ENCODE measurements at places on chromosomes 4 and X.

DNA sequence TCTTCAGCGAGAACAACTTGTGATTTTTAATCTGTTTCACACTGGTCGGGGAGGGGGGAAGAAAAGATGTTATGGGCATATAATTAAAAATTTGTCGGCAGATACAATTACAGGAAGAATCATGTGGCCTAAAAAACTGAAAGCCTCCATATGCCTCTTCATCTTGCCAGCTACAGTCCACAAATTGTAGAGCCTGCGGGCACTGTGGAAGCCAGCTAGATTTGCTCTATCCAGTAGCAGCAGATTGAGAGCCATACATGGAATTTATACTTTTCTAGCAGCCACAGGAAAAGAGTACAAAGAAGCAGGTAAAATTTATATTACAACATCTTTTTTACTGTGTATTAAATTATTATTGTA is 147.3 kb downstream of the TBL1X start:
- no peak for DNase-seq

GRCh38 chrX:155767051-155767875 is 113.9 kb upstream of the VAMP7 start:
- no peak for DNase-seq

DNA sequence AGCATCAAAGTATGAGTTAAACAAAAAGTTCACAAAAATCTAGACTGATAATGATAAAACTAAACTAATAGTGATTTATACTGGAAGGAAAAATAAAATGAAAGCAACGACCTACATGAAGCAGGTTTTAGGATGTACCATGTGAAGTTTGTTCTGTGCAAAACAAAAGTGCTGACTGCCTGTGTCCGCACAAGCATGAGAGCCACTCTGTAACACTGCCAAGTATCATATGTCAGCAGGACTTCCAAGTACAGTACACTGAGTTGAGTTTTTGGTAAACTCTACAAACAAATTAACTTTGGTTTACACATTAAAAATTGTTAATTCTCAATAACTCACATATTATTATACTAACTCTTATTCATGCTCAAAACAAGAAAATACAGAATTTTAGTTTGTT is 459.0 kb downstream of the PDGFC start:
- no peak for DNase-seq

DNA sequence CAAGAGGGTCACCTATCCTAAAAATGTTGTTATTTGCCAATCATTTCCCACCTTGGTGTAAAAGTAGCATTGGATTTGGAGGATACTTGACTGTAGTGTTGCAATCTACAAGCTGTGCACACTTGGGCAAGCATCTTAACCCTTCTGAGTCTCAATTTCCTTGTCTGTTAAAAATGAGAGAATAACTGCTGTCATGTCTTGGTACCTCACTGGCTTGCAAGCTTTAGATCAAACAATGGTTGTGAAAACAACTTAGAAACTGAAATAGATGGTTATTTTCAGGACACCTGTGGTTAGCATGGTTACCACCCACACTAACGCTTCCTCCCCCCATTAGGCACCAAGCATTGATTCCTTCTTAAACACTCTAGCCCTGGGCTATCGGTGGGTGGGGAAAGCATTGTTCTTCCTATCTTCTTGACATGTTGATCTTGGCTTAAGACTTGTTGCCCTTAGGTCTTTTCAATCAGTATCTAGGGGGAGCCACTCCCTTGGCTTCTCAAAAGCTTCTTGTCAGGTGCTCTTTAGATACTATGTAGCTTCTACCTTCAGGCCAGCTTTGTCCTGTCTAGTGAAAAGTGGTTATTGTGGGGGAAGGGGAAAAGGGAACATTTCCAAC is 10.6 kb upstream of the AMOT start:
- DNase-seq = no peak

DNA sequence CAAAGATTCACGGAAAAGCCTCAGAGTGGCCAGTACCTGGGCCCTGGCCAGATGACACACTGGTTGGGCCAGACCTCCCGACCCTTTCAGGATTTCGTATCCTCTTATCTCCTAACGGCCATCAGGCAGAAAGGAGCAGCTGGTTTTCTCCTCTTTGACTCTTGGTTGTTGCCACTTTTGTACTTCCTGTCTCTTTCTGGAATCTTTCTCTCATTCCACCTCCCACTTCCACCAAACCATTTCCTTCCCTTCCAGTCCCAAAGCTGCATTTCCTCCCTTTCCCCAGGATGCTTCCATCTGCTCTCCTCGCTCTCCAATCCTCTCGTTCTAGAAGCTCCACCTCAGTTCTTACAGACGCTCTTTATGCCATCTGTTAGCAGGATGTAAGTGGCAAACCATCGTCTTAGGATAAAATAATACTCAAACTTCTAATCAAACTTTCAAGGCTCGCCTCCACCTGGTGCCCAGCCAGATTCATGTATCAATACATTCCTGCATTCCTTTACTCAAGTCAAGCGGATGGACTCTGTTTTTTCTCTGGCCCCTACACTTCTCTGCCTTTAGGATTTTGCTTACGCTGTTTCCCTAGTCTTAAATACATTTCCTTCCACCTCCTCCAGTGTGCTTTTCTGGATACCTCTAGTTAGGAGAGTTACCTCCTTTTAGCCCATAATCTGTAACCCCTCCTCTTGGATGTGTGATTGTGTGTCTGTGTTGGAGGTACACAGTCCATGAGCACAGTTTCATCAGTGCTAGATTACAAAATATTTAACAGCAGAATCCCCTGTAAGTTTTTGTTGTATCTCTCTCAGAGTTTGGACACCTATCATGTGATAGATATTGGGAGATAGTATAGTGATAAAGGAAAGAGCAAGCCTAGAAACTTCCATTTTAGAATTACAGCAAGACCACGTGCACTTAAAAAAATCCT is 70.4 kb downstream of the LDB2 start:
- DNase-seq = no peak

All from stimulated activated CD8-positive, alpha-beta memory T cell treated with anti-CD3 and anti-CD28 coated beads, Interleukin-15, amount 100 ng/mL, for 24 hours (primary cell).